ENCODE measurements at places on chromosomes 13 and 19.

DNA sequence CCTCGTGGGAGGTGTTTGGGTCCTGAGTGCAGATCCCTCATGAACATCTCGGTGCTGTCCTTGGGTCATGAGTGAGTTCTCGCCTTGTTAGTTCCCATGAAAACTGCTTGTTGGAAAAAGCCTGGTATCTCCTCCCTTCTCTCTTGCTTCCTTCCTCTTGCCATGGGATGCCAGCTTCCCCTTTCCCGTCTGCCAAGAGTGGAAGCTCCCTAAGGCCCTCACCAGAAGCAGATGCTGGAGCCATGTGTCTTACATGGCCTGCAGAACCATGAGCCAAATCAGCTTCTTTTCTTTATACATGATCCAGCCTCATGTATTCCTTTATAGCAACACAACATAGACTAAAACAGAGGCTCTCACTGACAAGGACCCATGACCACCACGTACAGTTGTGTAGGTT is 8.2 kb downstream of the ADGRE2 start:
- no peaks in the 10 kb centered on the region for H3K4me1 ChIP-seq
- no peaks in the 10 kb centered on the region for H3K36me3 ChIP-seq
- no peak overlapping the region for H3K4me3 ChIP-seq
- H3K27ac ChIP-seq: no peak overlapping the region
- peaks cover under 1% of the 10 kb centered on the region for H3K27me3 ChIP-seq

DNA sequence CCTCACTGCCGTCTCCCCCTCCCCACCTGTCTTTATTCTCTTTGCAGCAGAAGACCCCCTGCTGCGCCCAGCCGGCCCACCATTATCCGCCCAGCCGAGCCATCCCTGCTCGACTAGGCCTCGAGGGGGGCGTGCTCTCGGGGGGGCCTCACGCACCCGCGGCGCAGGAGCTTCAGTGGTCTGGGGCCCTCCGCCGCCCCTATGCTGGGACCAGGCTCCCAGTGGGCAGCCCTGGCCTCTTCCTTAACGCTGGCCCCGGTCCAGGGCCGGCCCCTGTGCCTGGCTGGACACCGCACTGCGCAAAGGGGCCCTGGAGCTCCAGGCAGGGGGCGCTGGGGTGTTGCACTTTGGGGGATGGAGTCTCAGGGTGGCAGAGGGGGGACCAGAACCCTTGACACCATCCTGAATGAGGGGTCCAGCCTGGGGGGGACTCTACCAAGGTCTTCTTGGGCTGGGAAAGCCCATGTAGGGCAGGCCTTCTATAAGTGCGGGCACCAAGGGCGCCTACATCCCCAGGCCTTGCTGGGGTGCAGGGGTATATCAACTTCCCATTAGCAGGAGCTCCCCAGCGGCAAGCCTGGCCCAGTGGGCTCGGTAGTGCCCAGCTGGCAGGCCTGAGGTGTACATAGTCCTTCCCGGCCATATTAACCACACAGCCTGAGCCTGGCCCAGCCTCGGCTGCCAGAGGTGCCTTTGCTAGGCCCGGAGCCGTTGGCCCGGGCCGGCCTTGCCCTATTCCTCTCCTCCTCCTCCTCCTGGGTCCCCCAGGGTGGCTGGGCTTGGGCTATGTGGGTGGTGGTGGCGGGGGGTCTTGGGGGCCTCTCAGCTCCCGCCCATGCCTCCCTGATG is 4.9 kb downstream of the TMED1 start:
- no peaks in the 10 kb centered on the region for H3K27me3 ChIP-seq
- peaks cover 6% of the 10 kb centered on the region for H3K4me1 ChIP-seq
- no peak overlapping the region for H3K4me3 ChIP-seq

DNA sequence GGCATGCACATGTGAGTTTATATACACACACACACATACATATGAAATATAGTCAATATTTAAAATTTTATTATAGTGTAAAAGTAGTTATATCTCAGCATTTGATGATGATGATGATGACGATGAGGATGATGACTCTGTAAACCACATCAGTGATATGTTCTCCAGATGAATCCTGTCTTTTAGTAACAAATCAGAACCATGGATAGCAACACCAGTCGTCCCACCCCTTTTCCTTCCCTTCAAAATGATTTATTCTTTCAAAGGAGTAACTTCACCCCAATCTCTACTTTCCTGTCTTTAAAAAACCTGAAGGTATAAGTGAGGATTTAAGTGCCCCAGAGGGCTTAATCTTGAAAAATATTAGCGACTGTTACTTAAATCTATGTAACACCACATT is 74.1 kb downstream of the DCLK1 start:
- DNase-seq: no peak
- H3K27me3 ChIP-seq: no peaks in the 10 kb centered on the region
- no peaks in the 10 kb centered on the region for H3K36me3 ChIP-seq
- H3K4me1 ChIP-seq: no peaks in the 10 kb centered on the region

- H3K4me1 ChIP-seq: no peaks in the 10 kb centered on the region
- H3K36me3 ChIP-seq: peaks cover 43% of the 10 kb centered on the region
- H3K27ac ChIP-seq: no peak overlapping the region
- DNase-seq: no peak
Observed at GRCh38 chr13:36973621-36974295, 25.4 kb downstream of the ALG5 start.

- no peaks in the 10 kb centered on the region for H3K36me3 ChIP-seq
- DNase-seq: no peak
- H3K27ac ChIP-seq: no peak overlapping the region
- no peak overlapping the region for H3K4me3 ChIP-seq
- no peaks in the 10 kb centered on the region for H3K27me3 ChIP-seq
Observed at GRCh38 chr19:38209152-38209551, 14.9 kb downstream of the DPF1 start.

GRCh38 chr19:1526979-1527649 is 3.2 kb downstream of the PLK5 start:
- DNase-seq: no peak
- H3K27ac ChIP-seq: no peak overlapping the region
- H3K4me1 ChIP-seq: peaks cover 14% of the 10 kb centered on the region

DNA sequence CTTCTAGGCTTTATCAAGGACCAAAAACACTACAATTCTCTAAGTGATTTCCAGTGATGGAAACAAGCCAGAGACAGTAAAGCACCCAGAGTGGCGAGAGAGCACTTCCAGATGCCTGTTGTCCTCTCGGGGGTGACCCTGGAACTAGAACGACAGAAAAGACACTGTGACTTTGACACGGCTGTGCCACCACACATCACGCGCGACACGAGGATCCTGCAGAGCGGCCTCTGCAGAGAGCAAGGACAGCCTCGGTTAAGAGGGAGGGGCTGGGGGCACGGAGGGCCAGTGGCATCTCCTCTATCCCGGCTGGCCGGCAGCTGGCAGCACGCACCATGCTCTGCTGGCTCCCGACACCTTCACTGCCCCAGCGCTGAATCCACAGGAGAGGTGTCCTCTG is 42.3 kb downstream of the SUGP2 start:
- H3K4me1 ChIP-seq: peaks cover 10% of the 10 kb centered on the region
- no peaks in the 10 kb centered on the region for H3K27me3 ChIP-seq
- H3K27ac ChIP-seq: no peak overlapping the region
- no peak for DNase-seq
- H3K36me3 ChIP-seq: peaks cover 15% of the 10 kb centered on the region

- H3K27me3 ChIP-seq: no peaks in the 10 kb centered on the region
- no peaks in the 10 kb centered on the region for H3K36me3 ChIP-seq
- DNase-seq: peak; percentile 9
- no peak overlapping the region for H3K4me3 ChIP-seq
- no peak overlapping the region for H3K27ac ChIP-seq
Observed at GRCh38 chr13:72255908-72256307, 388.9 kb upstream of the DACH1 start.

DNA sequence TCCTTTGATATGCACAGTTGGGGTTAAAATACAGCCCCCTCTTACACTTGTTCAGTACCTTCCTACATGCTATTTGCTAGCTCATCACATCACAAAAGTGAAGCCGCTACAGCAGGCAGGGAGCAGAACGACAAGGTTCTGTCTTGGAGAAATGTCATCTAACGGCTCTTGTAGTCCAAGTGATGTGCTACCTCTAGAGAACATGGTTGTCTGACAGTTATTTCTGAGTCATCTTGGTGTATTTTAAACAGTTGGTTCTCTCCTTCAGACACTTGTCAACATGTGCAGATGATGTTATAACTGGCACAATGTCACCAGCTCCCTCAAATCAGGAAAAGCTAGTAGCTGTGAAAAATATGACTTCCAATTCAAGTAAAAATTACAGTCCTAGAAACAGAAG is 865.0 kb downstream of the PCDH9 start:
- no peaks in the 10 kb centered on the region for H3K27me3 ChIP-seq
- no peak overlapping the region for H3K27ac ChIP-seq
- H3K36me3 ChIP-seq: no peaks in the 10 kb centered on the region
- no peaks in the 10 kb centered on the region for H3K4me1 ChIP-seq

- peaks cover 5% of the 10 kb centered on the region for H3K36me3 ChIP-seq
- H3K4me1 ChIP-seq: peaks cover 45% of the 10 kb centered on the region
- no peak for DNase-seq
- no peak overlapping the region for H3K27ac ChIP-seq
- no peak overlapping the region for H3K4me3 ChIP-seq
Observed at GRCh38 chr19:10262771-10263170, 8.1 kb upstream of the ICAM1 start.

- H3K27me3 ChIP-seq: no peaks in the 10 kb centered on the region
- H3K4me1 ChIP-seq: peaks cover 16% of the 10 kb centered on the region
- H3K27ac ChIP-seq: no peak overlapping the region
- DNase-seq: no peak
- no peak overlapping the region for H3K4me3 ChIP-seq
- no peaks in the 10 kb centered on the region for H3K36me3 ChIP-seq
Observed at GRCh38 chr19:2609389-2610116, 92.9 kb downstream of the GNG7 start.

DNA sequence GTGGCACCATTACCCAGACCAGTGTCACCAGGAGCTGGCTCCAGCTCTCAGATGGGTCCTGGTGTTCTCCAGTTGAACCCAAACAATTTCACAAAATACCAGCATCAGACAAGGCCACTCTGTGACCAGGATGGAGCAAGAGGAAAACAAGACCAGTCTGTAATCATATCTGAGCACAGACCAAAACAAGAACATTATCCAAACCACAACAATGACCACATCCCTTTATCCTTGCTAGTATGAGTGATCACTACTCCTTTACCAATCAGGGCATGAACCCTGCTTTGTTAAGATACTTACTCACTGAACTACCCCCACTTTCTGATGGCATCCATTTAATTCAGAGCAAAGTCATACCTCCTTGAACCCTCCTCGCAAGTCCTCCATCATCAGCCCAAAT is 145.9 kb downstream of the NUFIP1 start:
- no peak overlapping the region for H3K4me3 ChIP-seq
- no peak for DNase-seq
- no peak overlapping the region for H3K27ac ChIP-seq

GRCh38 chr13:79392882-79393563 is 13.0 kb downstream of the RBM26 start:
- peaks cover 40% of the 10 kb centered on the region for H3K4me1 ChIP-seq
- H3K27me3 ChIP-seq: no peaks in the 10 kb centered on the region
- peak overlapping the region; percentile 71 for H3K27ac ChIP-seq
- no peaks in the 10 kb centered on the region for H3K36me3 ChIP-seq
- DNase-seq: no peak
- peak overlapping the region; percentile 13 for H3K4me3 ChIP-seq

- H3K27ac ChIP-seq: no peak overlapping the region
- H3K36me3 ChIP-seq: no peaks in the 10 kb centered on the region
- no peaks in the 10 kb centered on the region for H3K27me3 ChIP-seq
- no peak overlapping the region for H3K4me3 ChIP-seq
- no peaks in the 10 kb centered on the region for H3K4me1 ChIP-seq
Observed at GRCh38 chr19:54684527-54684926, 21.7 kb downstream of the LILRB4 start.

GRCh38 chr13:49254007-49254406 is 6.3 kb downstream of the CDADC1 start:
- peaks cover 5% of the 10 kb centered on the region for H3K36me3 ChIP-seq
- no peak overlapping the region for H3K4me3 ChIP-seq
- no peak for DNase-seq
- H3K27me3 ChIP-seq: no peaks in the 10 kb centered on the region
- H3K27ac ChIP-seq: no peak overlapping the region
- H3K4me1 ChIP-seq: peaks cover 16% of the 10 kb centered on the region

- H3K4me3 ChIP-seq: no peak overlapping the region
- no peaks in the 10 kb centered on the region for H3K4me1 ChIP-seq
- no peaks in the 10 kb centered on the region for H3K27me3 ChIP-seq
- no peak overlapping the region for H3K27ac ChIP-seq
- H3K36me3 ChIP-seq: peaks cover 3% of the 10 kb centered on the region
- no peak for DNase-seq
Observed at GRCh38 chr13:100208626-100209025, 119.7 kb downstream of the PCCA start.

DNA sequence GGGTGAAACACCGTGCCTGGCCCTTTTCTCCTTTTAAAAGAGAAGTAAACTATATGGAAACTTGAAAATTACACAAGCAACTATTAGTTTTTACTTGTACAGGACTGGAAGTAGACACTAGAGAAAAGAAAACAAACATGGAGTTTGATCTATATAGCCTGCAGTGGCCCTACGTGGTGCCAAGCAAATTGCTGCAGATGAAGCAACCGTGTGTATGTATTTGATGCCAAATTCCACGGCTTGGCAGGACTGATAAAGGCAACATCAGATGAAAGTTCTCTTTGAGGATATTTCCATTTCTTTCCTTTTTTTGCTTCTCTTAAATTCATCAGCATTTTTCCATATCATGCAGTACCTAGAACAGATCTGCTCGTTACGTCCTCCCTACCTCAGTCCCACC is 49.8 kb downstream of the ATP8A2 start:
- no peaks in the 10 kb centered on the region for H3K36me3 ChIP-seq
- DNase-seq: peak; percentile 21
- no peaks in the 10 kb centered on the region for H3K27me3 ChIP-seq
- H3K4me3 ChIP-seq: no peak overlapping the region
- peaks cover 20% of the 10 kb centered on the region for H3K4me1 ChIP-seq

GRCh38 chr19:12843999-12844732 is 5.9 kb downstream of the MAST1 start:
- H3K36me3 ChIP-seq: no peaks in the 10 kb centered on the region
- H3K27ac ChIP-seq: no peak overlapping the region
- H3K4me1 ChIP-seq: peaks cover 7% of the 10 kb centered on the region
- no peaks in the 10 kb centered on the region for H3K27me3 ChIP-seq
- DNase-seq: no peak

DNA sequence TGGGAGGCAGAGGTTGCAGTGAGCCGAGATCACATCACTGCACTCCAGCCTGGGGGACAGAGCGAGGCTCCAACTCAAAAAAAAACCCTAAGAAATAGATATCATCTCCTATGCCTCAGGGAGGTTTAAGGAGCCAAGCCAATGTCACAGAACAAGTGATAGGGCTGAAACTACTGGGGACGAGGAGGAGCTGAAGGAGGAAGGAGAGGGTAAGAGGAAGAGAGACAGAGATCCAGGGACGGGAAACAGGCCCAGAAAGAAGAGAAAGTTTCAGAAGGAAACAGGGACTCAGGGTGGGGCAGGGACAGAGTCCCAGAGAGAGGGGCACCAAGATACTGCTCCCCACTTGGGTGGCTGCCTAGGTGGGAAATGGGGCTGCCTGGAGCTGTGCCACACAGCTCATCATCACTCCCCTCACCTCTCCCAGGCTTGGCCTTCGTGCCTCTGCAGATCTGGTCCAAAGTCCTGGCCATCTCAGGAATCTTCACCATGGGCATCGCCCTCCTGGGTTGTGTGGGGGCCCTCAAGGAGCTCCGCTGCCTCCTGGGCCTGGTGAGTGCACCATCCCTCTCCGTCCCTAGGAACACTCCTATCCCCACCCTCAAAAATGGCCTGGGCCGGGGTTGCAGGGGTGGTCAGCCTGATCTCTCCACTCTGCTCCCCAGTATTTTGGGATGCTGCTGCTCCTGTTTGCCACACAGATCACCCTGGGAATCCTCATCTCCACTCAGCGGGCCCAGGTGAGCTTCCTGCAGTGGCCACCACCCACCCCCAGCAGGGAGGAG is 1.5 kb downstream of the CD37 start:
- H3K36me3 ChIP-seq: no peaks in the 10 kb centered on the region
- H3K4me3 ChIP-seq: no peak overlapping the region
- DNase-seq: no peak
- H3K27me3 ChIP-seq: no peaks in the 10 kb centered on the region
- H3K4me1 ChIP-seq: peaks cover 31% of the 10 kb centered on the region
- no peak overlapping the region for H3K27ac ChIP-seq
